Activated naive CD4-positive, alpha-beta T cell treated with anti-CD3 and anti-CD28 coated beads for 36 hours (primary cell): ENCODE measurements at places on chromosomes 4 and X.

GRCh38 chrX:151899622-151900021 is 13.1 kb upstream of the MAGEA4 start:
- DNase-seq, result no peak

- DNase-seq, result peak; percentile 44
These were observed 12.5 kb downstream of the RFC1 start for GRCh38 chr4:39353478-39354253.

DNA sequence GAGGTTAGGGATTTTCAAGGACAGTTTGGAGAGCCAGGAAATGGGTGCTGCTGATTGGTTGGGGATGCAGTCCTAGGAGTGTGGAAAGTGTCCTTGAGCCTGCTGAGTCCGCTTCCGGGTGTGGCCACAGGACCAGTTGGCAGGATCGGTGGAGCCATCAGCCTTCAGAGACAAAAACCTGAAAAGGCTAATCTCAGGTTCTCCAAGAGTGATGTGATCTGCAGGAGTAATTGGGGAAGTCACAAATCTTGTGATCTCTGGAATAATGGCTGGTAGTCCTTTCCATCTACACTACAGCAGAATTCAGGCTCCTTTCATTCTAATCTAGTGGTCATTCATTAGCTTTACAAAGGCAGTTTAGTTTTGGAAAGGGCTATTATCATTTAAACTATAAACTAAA is 55.9 kb upstream of the BMP2K start:
- DNase-seq, result no peak

DNA sequence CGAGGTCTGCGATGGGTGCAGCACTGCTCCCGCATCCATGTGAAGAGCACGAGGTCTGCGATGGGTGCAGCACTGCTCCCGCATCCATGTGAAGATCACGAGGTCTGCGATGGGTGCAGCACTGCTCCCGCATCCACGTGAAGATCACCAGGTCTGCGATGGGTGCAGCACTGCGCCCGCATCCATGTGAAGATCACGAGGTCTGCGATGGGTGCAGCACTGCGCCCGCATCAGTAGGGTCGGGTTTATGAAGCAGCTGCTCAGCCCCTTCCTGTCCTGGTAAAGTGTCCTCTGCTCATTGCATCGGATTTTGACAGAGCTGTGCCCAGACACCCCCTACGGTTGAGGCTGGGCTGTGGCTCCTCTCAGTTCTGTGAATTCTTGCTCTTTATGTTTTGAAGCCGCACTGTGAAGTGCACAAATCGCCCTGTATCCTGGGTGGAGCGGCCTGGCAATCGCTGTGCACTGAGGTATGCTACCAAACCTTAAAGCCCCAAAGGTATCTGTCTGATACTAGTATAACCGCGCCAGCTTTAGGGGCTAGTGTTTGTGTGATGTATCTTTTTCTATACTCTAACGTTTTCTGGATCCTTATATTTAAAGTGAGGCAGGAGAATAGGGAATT is 98.7 kb downstream of the CPZ start:
- no peak for DNase-seq

- DNase-seq, result no peak
These were observed 83.1 kb downstream of the MID1 start for GRCh38 chrX:10537308-10537707.

- DNase-seq, result no peak
These were observed 41.6 kb downstream of the ZFP42 start for GRCh38 chr4:188037003-188037713.

DNA sequence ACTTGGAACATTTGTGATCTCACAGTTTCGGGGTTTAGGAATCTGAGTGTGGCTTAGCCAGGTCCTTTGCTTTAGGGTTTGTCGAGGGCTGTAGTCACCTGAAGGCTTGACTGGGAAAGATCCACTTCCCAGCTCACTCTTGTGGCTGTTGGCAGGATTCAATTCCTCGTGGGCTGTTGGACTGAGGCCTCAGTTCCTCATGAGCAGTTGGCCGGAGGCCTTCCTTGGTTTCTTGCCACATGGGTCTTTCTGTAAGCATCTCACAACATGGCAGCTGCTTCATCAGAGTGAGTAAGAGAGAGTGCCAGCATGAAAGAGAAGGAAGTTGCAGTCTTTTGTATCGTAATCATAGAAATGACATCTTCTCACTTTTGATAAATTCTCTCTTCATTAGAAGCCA is 11.1 kb downstream of the TXLNG start:
- no peak for DNase-seq

GRCh38 chr4:99861120-99861905 is 32.9 kb downstream of the LAMTOR3 start:
- DNase-seq, result peak; percentile 33

- DNase-seq, result no peak
These were observed 392.1 kb upstream of the FRG1 start for GRCh38 chr4:189548484-189549125.

DNA sequence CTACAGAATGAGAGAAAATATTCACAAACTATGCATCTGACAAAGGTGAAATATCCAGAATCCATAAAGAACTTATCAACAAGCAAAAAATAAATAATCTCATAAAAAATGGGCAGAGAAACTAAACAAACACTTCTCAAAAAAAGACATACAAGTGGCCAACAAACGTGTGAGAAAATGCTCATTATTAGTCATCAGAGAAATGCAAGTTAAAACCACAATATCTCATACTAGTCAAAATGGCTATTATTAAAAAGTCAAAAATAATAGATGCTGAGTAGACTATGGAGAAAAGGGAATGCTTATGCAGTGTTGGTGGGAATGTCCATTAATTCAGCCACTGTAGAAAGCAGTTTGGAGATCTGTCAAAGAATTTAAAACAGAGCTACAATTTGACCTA is 533.3 kb downstream of the TMA16 start:
- DNase-seq, result no peak

DNA sequence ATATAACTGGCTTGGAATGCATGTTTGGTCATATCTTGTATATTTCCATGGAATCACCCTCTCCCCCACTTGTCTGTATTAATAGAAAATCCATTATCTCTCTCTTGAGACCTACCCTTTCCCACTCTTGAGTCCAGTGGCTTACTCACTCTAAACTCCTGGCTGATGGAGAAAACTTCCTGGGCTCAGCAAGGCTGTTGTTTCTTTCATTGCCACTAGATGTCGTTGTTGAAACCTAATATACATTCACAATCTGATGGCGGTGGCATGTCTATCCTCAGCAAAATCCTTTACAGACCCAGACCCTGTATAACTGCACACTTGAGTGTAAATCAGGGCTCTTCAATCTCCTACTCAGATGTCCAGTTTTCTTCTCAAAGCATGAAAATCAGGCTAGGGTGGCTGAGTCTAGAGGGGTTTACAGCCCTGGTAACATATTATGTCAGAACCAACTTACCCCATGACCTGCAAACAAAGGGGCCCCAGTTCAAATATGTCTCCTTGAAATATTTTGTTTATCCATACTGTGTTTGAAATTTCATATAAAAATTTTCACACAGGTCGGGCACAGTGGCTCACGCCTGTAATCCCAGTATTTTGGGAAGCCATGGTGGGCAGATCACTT is 70.0 kb upstream of the FAM241A start:
- DNase-seq, result peak; percentile 48

GRCh38 chr4:83011689-83012199 is 1.1 kb upstream of the LIN54 start:
- DNase-seq, result no peak

GRCh38 chrX:103367502-103367901 is 8.8 kb upstream of the BEX3 start:
- no peak for DNase-seq

- no peak for DNase-seq
These were observed 448.3 kb upstream of the SLIT2 start for GRCh38 chr4:19803406-19803805.

DNA sequence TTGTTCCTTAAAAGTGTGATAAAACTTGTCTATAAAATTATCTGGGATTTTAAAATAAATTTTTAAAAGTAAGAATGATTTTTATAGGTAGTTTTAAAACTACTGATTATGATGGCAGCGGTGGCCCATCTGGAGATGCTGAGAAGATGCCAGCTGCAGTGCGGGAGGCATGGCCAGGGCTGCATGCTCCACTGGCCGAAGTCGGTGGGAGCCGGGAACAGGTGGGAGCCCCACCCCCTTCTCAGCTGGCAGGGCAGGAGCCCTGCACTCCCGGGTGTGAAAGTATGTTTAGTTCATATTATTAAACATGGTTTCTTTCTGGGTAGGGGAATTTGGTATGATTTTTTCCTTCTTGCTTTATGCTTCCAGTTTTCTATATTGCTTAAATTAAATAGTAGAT is 63.8 kb downstream of the CORIN start:
- no peak for DNase-seq

DNA sequence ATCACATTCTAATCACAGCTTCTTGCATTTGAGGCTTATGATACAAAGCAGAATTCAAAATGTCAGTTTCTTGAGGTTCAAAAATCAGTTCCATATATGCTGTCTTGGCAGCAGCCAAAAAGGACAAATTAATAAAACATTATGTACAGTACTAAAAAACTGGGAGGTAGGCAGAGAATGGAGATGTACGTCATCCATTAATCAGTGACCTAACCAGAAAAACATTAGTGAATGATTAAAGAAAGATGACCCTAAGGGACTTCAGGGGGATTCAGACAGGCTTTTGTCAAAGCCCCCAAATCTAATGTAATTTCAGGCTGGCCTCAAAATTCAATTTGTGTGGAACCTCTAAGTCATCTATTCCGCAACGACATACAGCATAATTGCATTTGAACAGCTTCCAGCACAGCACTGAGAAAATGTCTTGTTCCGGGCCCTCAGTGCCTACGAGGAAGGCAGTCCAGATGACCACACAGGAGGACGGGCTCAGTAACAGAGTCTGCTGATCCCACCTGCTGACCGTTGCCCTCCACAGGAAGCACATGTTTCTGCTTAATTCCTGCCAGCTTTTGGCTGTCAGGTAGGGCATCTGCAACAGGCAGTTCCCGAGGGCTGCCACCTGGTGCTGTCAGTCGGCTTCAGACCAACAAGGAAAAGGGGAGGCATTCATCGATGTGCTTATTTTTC is 83.8 kb upstream of the HHIP start:
- DNase-seq, result no peak

DNA sequence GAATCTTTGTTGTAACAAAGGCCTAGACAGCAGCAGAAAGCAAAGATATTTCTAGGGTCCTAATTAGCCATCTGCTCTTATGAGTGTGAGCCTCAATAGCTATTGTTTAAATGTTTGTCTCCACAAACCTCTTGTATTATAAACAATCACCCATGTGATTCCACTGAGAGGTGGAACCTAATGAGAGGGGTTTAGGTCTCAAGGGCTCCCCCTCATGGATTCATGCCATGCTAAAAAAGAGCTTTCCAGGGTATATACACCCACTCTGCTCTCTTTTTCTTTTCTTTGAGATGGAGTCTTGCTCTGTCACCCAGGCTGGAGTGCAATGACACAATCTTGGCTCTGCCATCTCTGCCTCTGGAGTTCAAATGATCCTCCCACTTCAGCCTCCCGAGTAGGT is 42.1 kb downstream of the TRIM61 start:
- DNase-seq, result no peak

DNA sequence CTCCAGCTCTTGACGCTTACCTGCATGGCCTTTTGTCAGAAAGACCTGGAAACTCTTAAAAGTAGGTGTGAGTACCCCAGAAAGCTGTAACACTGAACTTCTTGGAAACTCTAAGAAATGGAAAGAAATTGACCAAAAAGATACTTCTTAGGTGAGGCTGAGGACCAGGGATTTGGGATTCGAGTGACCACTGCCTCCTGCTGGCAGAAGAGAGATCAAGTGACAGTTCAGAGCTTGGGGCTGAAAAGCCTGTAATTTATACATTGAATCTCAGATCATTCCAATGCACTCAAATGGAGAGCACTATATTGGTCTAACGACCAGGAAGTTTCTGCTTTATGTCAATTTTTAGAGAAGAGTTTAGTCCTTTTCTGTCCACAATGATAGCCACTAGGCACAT is 204.6 kb downstream of the PDGFRA start:
- no peak for DNase-seq

GRCh38 chrX:30065226-30065625 is 150.1 kb upstream of the MAGEB2 start:
- DNase-seq, result no peak

- DNase-seq, result no peak
These were observed 72.1 kb upstream of the ETNPPL start for GRCh38 chr4:108834835-108835384.

- no peak for DNase-seq
These were observed 40.9 kb downstream of the SEPTIN11 start for GRCh38 chr4:76990288-76991080.
